ENCODE measurements at places on chromosomes 5 and 9.

- DNase-seq, result no peak
These were observed 18.5 kb upstream of the GNE start for GRCh38 chr9:36276781-36277181.

GRCh38 chr9:2181792-2182191 lies 166.6 kb downstream of the SMARCA2 start:
- peak; percentile 71 for DNase-seq

GRCh38 chr5:19577882-19578281 lies 410.1 kb downstream of the CDH18 start:
- no peak for DNase-seq

DNA sequence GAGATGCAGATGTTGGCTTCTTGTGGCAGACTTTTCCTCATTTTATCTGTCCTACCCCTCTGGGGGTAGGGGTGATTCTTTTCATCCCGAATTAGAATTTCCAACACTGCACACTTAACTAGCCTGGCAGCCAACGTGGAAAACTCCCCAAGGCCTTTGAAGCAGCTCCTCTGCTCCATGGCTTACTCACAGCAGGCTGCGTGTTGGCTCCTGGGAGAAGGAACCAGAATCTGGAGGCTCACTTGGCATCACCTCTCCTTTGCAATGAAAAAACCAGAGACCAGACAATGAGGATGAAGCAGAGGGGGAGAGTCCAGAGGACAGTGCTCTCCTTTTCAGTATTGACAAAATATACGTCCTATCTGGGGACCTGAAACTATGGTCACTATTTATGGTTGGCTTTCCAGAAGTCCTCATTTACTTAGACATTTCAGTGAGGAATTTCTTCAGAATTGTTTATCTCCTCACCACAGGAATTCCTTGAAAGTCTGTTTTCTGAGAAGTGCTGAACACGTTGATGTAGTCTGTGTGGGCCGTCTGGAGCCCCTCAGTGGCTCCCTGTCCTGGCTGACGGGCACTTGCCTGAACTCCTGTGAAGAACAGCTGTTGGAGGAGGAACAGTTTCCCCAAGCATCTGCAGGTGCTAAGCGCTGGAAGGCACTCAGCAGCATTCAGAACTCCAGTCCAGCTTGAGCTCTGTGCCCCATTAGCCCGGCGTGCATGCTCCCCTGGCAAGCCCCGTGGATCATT lies 231.3 kb downstream of the RFK start:
- DNase-seq, result no peak

DNA sequence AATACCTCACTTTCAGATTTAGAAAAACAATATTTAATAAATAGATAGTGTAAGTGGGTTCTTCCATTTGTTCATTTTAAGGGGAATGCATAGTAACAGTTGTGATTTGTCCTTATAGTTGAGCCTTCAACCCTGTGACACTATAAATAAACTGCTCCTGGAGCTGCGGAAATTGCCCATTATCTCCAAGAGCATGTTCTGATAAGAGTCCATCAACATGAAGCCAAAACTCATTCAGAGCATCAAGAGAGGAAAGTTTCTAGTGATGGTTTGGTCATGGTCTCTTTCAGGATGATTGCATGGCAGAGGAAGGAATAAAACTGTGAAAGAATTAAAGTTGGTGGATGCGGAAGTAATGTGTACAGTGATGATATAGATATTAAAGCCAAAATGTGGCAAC lies 772.1 kb upstream of the DMAC1 start:
- peak; percentile 45 for DNase-seq

GRCh38 chr5:36908544-36909260 lies 32.1 kb downstream of the NIPBL start:
- DNase-seq, result no peak
